Midbrain (tissue), 1 donor: ENCODE measurements at places on chromosomes 3 and 15.

- no peak for DNase-seq
These were observed 1.1 kb upstream of the TRIM71 start for GRCh38 chr3:32816439-32817256.

- no peak for DNase-seq
These were observed 12.4 kb upstream of the TTBK2 start for GRCh38 chr15:42932833-42933515.

- peak; percentile 11 for DNase-seq
These were observed 394.2 kb downstream of the LSAMP start for GRCh38 chr3:116051040-116051439.

- DNase-seq = no peak
These were observed 21.8 kb upstream of the KLHL24 start for GRCh38 chr3:183613366-183614285.

DNA sequence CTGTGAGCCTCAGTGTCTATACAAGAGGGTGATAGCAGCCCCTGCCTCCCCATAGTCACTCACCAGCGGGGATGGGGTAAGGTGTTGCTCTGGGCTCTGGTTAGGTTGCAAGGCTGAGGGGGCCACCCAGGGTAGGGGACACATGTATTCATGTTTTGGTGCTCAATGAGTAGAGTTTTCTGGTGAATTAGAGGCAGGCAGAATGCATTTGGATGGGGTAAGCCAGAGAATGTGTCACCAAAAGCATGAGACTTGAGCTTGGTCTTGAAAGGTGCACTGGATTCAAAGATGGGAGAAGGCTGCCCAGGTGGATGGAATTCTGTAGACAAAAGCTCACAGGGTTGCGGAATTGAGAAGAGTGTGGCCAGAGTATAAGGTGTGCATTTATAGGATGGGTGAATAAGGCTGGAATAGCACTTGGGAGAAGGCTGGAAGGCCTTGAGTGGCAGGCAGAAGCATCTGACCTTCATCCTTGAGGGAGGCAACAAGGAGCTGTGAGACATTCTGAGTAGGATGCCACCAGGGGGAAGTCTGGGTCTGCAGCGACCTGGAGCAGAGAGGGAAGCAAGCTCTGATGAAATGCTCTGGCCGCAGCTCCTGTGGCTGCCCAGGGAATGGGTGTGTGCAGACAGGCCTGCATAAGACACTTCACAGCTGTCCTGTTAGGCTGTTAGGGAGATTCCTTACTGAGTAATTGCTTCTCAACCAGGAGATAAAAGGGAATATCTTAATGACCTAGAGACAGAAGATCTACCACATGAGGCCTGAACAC lies 149.6 kb downstream of the CHDH start:
- no peak for DNase-seq

DNA sequence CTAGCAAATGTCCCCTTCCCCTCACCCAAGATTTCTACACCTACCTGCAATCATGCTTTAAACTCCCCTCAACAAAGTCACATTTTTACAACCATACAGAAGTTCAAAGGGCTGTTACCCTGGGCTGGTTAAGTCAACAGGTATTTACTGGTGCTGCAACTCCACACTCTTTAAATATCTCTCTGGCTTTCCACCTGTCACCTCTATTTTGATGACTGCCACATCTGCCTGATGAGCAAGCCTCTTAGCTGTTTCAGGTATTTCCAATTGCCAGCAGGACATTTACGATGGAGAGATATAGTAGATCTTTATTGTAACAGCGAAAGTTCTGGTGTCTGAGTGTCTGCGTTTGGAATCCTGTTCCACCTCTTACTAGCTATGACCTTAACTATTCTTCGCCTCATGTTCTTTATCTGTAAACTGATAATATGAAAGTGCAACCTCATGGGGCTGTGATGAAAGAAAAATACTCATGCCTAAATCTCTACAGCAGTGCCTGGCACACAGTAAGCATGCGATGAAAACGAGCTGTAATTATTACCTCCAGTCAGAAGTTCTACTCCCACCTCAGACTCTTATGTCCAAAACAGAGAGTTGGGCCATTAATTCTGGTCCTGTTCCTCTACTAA lies 44.2 kb upstream of the TPM1 start:
- DNase-seq = no peak

- no peak for DNase-seq
These were observed 975.6 kb downstream of the ROBO1 start for GRCh38 chr3:78792212-78792611.

GRCh38 chr15:90952901-90953677 lies 1.6 kb upstream of the RCCD1 start:
- no peak for DNase-seq

DNA sequence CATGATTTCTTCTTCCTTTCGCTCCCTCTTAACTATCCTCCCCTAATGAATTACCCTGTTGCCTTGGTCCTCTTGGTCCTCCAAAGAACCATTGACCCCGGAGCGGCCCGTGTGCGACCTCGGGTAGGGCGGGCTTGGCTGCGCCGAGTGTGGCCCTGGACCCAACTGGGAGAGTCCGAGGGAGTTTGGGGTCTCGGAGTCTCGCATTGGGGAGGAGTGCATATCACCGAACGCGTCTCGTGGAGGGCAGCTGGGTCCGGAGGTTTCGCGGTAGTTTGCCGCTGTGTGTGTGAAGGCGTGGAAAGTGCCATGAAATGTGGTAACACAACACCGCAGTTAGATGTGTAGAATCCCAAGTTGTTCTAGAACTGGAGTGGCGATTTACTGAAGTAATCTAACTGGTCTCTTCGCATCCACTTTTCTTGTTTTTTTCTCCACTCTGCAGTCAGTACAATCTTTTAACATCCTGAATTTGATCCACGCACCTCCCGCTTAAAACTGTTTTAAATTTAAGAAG lies 363 bp downstream of the GTF2E1 start:
- no peak for DNase-seq

DNA sequence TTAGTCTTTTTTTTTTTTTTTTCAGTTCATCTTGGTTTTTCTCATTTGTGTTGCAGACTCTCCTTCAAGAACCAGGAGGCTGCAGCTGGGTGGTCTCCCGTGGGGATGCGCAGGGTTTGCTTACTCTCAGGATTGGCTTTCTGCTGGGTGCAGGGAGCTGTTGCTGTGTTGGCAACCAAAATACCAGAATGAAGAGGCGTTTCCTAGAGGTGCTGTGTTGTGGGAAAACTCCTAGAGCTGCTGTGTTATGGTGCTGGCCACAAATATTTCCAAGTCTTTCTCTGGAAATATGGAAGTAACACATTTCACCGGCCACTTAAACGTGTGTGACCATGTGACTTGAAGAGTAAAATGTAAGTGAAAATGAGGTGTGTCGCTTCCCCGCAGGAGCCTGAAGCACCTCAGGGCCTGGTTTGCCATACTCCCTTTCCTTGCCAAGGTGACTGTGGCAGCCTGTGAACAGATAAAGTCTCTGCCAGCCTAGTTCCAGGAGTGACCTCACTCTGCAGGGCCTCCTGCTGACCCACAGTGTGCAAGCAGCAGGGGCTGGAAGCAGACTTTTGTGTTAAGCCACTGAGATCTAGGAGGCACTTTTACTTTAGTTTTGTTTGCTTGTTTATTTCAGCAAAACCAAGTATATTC lies 258.9 kb downstream of the ADAMTS17 start:
- no peak for DNase-seq

GRCh38 chr15:76982756-76983155 lies 12.2 kb upstream of the PSTPIP1 start:
- DNase-seq = no peak

GRCh38 chr3:48285675-48286074 lies 44.8 kb downstream of the ZNF589 start:
- no peak for DNase-seq

DNA sequence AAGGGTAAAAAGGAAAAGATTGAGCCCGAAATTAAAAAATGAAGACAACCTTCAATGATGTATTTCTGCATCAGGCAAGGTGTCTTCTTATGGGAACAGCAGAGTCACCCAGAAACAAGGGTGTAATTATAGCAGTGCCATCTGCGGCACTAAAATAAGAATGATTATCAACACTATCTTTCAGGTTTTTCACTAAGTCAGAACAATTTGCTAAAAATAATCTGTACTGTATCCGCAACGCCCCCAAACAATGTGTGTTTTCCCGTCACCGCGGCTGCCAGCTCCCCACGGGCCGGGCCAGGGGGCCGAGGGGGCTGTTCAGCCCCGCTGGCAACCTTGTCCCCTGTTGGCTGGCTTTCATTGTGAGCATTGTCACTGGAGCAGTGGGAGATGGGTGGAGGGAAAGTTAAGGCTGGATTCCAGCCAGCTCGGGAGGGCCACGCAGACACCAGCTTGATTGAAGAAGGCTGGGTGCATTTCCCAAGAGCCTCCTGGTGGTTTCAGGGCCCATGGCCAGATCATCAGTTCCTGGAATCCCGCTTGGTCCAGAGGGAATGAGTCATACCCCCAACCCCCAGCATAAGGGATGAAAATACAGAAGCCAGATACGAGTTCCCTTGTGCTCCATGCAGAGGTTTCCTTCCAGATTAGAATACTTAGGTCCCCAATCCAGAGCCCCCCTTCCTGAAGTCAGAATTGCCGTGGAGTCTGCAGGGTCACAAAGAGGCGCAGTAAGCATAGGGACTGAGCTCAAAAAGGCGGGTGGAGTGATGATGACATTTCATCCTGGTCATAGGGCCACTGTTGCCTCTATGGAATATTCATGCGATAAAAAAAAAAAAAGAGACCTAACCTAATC lies 90.2 kb upstream of the KLF13 start:
- peak; percentile 27 for DNase-seq

DNA sequence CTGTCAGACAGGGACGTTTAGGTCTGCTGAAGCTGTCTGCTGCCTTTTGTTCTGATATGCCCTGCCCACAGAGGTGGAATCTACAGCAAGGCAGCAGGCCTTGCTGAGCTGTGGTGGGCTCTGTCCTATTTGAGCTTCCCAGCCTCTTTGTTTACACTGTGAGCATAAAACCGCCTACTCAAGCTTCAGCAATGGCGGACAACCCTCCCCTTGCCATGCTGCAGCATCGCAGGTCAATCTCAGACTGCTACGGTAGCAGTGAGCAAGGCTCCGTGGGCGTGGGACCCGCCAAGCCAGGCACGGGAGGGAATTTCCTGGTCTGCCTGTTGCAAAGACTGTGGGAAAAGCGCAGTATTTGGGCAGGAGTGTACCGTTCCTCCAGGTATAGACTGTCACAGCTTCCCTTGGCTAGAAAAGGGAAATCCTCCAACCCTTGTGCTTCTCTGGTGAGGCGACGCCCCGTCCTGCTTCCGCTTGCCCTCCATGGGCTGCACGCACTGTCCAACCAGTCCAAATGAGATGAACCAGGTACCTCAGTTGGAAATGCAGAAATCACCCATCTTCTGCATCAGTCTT lies 71.4 kb downstream of the SPSB4 start:
- no peak for DNase-seq

- no peak for DNase-seq
These were observed 409.4 kb downstream of the PDCD6IP start for GRCh38 chr3:34207806-34208205.

- DNase-seq = no peak
These were observed 48.7 kb downstream of the PRICKLE2 start for GRCh38 chr3:64176461-64176996.

- DNase-seq = no peak
These were observed 103.0 kb downstream of the ISL2 start for GRCh38 chr15:76439542-76439941.

DNA sequence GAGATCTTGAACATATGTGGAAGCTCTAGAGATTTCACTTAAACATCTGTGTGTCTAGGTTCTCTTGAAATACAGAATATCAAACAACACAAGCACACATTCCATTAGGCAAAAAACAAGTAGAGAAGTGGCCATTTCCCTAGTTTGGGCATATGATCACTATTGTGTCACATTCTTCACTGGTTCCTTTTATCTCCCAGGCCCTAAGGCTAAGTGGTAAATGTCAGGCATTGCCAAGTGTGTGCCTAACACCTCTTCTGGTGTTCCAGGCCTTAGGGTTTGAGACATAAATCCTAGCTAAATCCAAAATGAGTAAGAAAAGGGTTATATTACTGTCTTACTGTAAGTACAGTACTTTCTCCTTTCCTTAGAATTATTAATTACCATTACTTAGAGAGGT lies 880.1 kb downstream of the PDCD6IP start:
- DNase-seq = no peak

- no peak for DNase-seq
These were observed 108.8 kb downstream of the FAIM start for GRCh38 chr3:138717348-138717747.

- DNase-seq = no peak
These were observed 2.7 kb downstream of the UPK1B start for GRCh38 chr3:119175872-119176756.

- no peak for DNase-seq
These were observed 83.1 kb upstream of the SETMAR start for GRCh38 chr3:4220065-4220464.

GRCh38 chr3:182608832-182609231 lies 184.5 kb upstream of the ATP11B start:
- DNase-seq = no peak

DNA sequence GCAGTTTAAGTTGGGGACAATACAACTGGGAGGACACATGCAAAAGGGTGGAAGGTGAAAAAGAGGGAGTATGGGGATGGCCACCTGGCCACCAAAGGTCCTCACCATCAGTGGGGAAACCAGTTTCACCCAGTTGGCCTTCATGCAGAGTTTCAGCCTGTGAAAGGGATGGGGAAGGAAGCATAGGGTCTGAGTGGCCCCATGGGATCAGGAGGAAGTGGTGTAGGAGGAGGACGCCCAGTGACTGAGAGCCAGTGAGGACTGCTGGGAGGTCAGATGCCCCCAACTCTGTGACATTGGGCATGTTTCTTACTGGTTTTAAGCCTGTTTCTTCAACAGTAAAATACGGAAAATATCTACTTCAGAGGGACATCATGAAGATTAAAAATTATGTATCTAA lies 16.3 kb downstream of the BCL2A1 start:
- DNase-seq = no peak

DNA sequence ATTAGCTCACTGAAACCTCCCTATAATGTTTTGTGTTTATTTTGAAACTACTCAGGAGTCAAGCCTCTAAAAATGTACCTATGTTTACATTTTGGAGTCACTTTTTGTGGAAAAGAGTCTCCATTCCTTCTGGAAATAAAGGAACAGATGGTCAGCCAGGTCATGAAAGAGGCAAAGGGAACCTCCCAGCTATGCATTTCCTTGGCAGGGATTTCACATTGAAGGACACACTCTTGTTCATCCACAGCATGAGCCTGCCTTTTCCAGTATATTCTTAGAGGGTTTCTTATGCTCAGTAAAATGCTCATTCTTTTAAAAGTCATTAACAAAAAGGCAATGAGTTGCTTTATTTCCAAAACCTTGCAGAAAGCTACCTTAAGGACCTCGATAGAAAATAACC lies 20.8 kb downstream of the STAC start:
- no peak for DNase-seq

DNA sequence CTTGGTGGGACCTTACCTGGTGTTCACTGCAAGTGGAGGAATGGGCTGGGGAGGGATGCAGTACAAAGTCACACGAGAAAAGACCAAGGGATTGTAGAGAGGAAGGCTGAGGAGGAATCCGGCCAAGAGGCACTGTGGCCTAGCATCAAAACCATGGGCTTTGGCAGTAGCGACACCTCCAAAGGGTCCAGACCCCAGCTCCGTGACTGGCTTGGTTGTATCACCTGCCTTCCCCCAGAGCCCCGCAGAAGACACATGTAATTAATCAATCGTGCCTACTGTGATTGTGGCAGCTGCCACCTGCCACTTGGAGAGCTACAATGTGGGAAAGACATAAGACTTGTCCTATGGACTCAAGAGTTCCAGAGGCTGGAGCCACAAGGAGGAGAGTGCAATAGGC lies 54.7 kb downstream of the ST8SIA2 start:
- no peak for DNase-seq
